ENCODE measurements at places on chromosomes 4 and X.

DNA sequence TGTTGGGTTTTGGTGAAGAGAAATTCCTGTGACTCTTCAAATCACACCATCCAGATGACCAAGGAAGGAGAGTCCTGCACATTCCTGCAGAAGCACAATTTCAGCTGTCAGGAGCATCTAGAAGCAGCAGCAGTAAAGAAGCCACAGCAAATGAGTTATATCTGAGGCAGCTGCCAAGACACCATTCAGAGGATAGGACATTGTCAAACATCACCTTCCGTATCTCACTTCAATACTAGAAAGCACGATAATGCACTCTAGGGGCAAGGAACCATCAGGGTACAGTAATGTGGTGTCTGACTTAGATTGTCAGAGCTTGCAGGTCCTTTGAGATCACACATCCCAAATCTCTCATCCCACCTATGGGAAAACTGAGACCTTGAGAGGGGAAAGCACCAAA is 134.5 kb downstream of the COL4A6 start:
- no peak for DNase-seq

DNA sequence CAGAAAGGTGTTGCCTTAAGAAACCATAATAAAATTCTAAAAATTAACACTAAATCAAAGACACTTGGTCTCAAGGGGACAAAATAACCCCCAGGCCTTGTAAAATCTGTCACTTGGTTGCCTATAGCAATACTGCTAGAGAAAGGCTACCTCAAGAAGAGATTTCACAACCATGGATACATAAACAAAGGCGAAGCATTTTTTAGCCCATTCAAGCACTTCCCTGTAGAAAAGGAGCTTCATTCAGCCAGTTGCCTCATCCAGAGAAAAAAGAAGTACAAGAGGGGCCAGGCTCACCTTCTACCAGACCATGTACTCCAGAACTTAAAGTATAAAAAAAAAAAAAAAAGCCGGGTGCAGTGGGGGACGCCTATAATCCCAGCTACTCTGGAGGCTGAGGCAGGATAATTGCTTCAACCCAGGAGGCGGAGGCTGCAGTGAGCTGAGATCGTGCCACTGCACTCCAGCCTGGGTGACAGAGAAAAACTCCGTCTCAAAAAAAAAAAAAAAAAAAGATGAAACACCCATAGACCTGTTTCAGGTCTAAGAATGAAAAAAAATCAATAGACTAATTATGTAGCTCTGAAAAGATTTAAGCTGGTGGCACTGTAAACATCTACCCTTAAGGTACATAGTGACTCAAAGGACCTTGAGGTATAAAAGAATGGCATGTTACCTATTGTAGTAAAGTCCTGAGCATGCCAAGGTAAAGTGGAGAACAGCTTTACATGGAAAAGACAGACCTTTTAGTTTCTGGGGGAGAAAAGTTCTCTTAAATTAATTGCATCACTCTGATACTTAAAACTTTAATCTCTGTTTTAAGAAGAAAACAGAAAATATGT is 18.0 kb downstream of the RUFY3 start:
- no peak for DNase-seq

- no peak for DNase-seq
Measured at GRCh38 chr4:11843927-11844326, 415.2 kb upstream of the HS3ST1 start.

DNA sequence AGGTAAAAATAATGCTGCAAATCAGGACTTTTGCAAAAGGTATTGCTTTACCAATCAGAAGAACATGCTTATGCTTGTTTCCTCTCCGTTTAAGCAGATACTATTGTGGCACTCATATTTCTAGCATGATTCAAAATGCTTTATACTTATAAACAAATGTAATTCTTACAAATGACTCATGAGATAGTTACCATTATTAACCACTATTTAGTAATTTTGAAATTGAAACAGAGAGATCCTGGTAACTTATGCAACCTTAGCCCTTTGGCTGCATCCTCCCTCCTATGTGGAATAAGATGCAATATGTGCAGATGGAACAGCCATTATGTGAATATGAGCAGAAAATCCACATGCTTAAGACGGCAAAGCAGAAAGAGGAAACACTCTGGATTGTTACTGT is 164.7 kb downstream of the PCDH18 start:
- DNase-seq = no peak

- DNase-seq = no peak
Measured at GRCh38 chr4:25667931-25668557, 12.4 kb downstream of the SLC34A2 start.

DNA sequence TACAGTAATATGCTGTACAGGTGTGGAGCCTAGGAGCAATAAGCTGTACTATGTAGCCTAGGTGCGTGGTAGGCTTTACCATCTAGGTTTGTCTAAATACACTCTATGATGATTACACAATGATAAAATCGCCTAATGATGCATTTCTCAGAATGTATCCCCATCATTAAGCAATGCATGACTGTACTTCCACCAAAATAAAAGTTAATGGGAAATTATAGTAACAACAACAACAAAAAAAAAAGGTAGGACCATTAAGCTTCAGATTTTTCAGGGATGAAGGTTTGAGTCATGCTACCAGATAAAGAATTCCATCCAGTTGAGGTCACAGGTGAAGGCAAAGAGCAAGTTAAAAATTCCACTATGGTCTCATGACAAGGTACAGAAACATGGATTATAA is 68.2 kb downstream of the MAGEA10 start:
- DNase-seq = no peak

DNA sequence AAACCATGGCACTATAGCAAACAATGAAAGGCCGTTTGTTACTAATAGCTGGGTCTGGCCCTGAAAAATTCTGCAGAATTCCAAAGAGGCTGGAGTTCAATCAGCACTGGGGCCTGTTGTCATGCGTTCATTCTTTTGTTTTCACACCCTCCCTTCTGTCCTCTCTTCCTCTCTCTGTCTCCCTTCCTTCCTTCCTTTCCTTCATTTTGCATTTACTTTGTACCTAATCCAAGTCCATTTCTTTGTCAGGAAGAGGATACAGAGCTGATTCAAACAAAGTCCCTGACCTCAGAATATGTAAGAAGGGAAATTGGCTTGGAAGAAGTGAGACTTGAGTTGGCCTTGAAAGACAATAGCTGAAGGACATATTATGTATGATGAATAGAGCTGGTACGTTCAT is 119.6 kb upstream of the LDB2 start:
- no peak for DNase-seq

GRCh38 chr4:75834095-75834771 is 68.0 kb downstream of the PPEF2 start:
- DNase-seq = no peak

DNA sequence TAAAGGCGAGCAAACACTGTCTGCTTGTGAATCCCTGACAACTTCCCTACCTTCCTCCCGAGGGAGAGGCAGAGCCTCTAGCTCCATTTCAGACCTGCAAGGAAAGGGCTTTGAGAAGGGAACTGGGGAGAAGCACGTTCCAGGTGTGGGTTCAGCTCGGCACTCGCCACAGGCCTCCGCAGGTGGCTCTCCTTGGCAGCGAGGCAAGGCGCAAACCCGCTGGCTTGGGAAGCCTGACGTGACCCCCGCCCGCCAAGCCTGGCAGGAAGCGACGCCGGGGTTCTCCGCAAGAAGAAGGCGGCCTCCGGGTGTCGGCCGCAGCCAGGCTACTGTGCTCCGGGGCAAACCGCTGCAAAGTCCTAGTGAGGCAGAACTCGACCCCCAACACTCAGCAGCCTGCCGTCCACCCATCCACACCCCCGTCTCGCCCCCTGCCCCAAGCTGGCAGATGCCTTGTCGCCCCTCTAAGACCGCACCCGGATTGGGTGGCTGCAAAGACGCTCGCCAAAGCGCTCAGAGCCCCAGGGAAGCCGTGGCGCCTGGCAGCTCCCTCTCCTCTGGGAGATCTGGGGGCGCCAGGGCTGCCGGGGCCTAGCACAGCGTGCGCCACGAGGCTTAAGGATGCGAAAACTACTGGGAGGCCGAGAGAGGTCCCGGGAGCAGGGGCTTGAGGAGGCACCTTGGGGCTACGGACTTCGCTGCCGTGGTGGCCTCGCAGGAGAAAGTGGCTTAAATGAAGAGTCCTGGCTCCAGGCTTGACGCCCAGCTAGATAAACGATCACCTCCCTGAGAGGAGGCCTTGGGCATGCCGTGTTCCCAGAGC is 21.8 kb downstream of the NKX3-2 start:
- DNase-seq = no peak

- no peak for DNase-seq
Measured at GRCh38 chr4:74590476-74590875, 145.5 kb downstream of the AREG start.

DNA sequence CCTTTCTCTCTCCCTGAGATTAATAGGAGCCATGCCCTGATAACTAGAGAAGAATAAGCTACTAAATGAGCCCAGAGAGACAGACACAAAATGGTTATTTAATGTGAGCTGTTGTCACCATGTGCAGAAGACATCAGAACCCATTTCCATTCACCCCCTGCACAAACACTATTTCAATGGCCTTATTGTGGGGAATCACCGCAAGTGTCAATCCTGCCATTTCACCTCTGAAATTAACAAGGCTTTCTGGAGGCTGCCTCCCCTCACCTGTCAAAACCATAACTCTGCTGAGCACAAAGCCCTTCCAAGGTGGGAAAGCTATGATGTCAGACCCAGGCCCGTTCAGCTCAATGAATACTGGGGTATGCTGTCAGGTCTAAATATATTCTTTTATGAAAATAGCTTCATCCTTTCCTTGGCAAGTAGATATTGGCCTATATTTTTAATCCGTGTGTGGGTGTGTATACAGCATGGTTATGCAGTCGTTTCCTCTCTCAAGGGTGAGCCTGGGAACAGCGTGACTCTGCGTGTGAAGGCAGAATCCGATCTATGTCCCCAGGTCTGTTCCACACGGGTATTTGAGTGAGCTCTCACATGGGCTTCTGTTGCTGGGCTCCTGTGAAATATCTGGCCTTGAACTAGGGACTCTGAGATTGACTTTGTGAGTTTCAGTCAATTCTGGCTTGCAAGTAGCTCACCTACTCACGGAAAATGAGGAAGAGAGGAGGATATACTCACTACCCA is 266.3 kb downstream of the FBXW7 start:
- no peak for DNase-seq

GRCh38 chrX:132853040-132853439 is 105.4 kb downstream of the HS6ST2 start:
- no peak for DNase-seq

- no peak for DNase-seq
Measured at GRCh38 chrX:71105628-71106027, 912 bp downstream of the CXorf65 start.

GRCh38 chrX:39836802-39837420 is 260.8 kb downstream of the BCOR start:
- no peak for DNase-seq

DNA sequence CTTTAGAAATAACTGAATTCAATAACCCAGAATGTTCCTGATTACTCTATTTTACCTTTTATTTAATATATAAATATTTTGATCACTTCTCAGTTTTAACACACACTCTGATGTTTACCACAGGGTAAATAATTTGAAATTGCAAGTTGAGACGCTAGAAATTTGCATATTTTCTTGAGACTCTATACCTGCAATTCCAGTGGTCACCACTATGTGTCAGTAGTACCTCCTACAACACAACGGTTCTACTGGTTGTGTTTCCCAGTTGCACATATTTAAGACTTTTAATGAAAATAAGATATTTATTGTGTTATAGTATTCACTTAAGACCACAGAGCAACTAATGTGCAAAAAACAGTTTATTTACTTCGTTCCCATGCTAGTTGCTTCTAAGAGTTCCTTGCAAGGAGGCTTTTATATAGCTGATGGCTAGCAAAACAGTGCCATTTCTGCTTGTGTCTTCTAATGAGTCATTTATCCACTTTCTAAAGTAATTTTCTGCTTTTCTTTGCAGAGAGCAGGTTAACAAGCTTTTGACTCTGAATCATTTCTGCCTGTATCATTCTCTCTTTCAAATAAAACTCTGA is 98.9 kb upstream of the PDLIM3 start:
- no peak for DNase-seq

GRCh38 chr4:138290805-138291204 is 48.7 kb upstream of the SLC7A11 start:
- DNase-seq = no peak

- DNase-seq = no peak
Measured at GRCh38 chr4:7816771-7817170, 122.9 kb downstream of the AFAP1 start.

GRCh38 chrX:135194684-135195083 is 23.5 kb upstream of the CT55 start:
- DNase-seq = no peak

DNA sequence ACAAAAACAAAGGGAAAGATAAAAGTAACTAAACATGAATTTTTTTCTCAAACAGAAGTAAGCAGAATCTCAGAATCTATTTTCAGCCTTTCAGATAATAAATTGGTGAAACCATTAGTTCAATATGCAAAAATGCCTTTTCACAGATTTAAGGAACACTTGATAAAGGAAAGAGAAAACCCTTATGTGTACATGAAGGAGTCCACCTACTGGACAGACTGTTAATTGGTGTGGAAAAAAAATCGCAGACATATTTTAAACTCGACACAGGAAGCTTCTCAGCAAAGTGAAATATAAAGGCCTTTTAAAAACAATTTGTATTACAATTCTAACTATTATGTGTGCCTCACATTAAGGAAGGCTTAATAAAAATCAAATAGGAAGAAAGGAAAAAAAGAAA is 22.3 kb downstream of the COX7B2 start:
- no peak for DNase-seq

- no peak for DNase-seq
Measured at GRCh38 chr4:180099957-180100356, 2143.2 kb upstream of the TENM3 start.

DNA sequence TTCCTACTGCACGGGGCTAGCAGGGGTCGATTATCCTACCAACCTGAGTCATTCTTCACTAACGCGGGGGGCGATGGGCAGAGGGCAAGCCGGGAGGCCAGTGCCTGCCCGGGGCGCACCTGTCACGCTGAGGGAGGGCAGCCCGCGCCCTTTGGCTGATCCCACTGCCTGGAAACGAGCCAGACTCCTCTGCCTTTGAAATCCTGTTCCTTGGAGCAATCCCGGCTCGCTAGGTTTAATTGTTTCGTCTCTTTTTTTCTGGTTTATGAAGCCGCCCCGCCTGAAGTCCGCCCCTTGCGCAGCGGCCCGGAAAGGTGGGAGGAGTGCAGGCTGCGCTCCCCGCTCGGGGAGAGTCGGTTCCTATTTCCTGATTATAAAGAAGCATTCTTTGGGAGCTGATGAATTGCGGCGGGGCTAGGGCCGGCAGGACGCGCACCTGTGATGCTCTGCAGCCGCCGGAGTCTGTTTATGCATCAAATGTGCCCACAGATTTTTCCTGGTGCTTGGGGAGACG is 484.2 kb downstream of the BCOR start:
- no peak for DNase-seq

- DNase-seq = no peak
Measured at GRCh38 chrX:151713849-151714248, 2.0 kb upstream of the FATE1 start.

- no peak for DNase-seq
Measured at GRCh38 chr4:15525080-15525479, 55.4 kb downstream of the CC2D2A start.
